ENCODE measurements at places on chromosomes 1 and 21. TPM values are rescaled to one million over a fixed set of nuclear protein-coding genes. Genes with fewer than 3 reads are reported as not detected.
A peak's percentile ranks its signal among the peaks of the same experiment; 100 is the strongest.

The AHDC1 gene
- total RNA-seq: 34.1 TPM

- no peaks in the 10 kb centered on the region for H3K27me3 ChIP-seq
- H3K4me1 ChIP-seq: no peaks in the 10 kb centered on the region
- no peak for DNase-seq
- no peak overlapping the region for H3K27ac ChIP-seq
- H3K4me3 ChIP-seq: no peak overlapping the region
- peaks cover 51% of the 10 kb centered on the region for H3K36me3 ChIP-seq
These were observed 18.5 kb upstream of the ATP13A2 start for GRCh38 chr1:17030206-17030605.

GRCh38 chr1:240091614-240092300 lies at the start of gene FMN2:
TSS of gene FMN2 (plus strand) at chr1:240091883. CDS start at chr1:240092110, 227 bp downstream.
- H3K4me1 ChIP-seq: peaks cover 11% of the 10 kb centered on the region
- peak; percentile 71 for DNase-seq
- peaks cover 16% of the 10 kb centered on the region for H3K27me3 ChIP-seq
- H3K27ac ChIP-seq: no peak within 1 kb of the TSS
- no peaks in the 10 kb centered on the region for H3K36me3 ChIP-seq

- H3K27me3 ChIP-seq: peaks cover 2% of the 10 kb centered on the region
- no peaks in the 10 kb centered on the region for H3K4me1 ChIP-seq
- no peak overlapping the region for H3K4me3 ChIP-seq
- DNase-seq: no peak
These were observed 30.1 kb upstream of the PCBP3 start for GRCh38 chr21:45613396-45613795.
